ENCODE measurements at places on chromosomes 6 and 20.

GRCh38 chr6:106561686-106562405, 67.5 kb downstream of the RTN4IP1 start:
- DNase-seq = no peak

GRCh38 chr6:136859430-136859829, 37.0 kb downstream of the PEX7 start:
- DNase-seq = no peak

DNA sequence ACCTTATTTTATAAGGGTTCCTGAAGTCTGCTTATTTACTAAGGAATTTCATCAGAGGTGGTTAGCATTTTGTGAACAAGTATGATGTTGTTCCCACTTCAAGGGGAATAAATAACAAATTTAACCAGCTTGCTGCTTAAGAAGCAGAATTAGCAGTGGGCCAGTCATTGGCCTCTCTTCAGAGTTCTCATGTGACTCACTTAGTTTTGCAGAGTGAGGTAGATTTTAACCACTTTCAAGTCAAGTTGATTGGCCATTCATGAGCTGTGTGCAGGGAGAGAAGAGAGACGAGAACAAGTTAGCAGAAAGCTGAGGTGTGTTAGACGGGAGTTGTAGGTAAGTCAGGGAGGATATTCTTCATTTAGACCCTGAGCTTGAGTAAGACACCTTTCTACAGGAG, 18.1 kb downstream of the TOP1 start:
- DNase-seq = no peak

DNA sequence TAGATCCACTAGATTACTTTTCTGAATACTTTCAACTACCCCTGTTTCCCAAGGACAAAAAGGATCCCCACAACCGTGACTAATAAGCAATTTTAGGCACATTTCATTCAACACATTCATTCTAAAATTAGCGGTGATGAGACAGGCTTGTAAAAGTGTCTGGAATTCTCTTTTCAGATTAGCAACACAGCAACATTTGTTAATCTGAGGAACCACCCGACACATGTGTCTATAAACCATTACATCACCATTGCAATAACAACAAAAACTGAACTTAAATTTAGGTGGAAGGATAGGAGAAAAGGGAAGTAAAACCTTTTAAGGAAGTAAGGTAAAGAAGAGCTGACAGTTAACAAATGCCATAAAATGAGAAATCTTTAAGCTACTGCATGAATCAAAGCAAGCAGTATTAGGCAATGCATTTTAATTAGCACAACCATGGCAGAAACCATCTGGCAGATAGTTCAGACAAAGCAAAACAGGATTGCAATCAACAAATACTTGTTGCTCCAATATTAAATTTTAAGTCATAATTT, 49.1 kb downstream of the MAP3K7 start:
- DNase-seq = no peak

DNA sequence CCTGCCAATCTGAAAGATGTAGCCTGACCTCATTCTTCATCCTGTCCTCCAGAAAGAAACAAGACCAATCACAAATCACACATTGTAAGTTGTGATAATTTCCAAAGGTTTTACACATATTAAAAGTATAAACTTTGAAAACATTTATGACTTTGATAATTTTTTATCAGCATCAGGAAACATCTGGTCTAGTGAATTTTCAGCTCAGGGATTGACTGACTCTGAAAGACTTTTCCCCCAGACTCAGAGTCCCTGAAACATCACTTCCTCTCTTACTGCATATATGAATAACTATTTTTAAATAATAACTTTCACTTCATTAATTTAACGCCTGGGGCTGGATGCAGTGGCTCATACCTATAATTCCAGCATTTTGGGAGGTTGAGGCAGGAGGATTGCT, 48.5 kb upstream of the SSTR4 start:
- no peak for DNase-seq

- DNase-seq = no peak
Observed at GRCh38 chr6:53662457-53662856, 3.1 kb downstream of the KLHL31 start.

DNA sequence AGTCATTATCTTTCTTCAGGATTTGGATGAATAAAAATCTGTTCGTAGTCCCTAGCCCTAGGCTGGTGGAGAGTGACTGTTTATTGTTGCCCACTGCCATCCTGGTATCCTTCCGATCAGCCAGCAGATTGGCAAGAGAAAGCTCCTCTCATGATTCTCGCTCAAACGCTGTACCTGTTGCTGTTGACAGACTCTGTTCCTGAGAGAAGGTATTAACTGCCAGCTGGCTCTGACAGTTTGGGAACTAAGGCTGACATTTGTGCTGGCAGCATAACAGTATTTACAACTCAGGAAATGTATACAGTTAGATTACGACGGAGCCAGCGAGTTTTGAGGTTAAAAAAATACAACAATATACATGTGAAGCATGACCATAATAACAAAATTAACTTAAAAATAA, 674.5 kb downstream of the PRKN start:
- DNase-seq = no peak

GRCh38 chr6:114638341-114638740, 295.5 kb upstream of the HS3ST5 start:
- DNase-seq = no peak

- no peak for DNase-seq
Observed at GRCh38 chr20:45826381-45827019, 612 bp downstream of the TNNC2 start.

DNA sequence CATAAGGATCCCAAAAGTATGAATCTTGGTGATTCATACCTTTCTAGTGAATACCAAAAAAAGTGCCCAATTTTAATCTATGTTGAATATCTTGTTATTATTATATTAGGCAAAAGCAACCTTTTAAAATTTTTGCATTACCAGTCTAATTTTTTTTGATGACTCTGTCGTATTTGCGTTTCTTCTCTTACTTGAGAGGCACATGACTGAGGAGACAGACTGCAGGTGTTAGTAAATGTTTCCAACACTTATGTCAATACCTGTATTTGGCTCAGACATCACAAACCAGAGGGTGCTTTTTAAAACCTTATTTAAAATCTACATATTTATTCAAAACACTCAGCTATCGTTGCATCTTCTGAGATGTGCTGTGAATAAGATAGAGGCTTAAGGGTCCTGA, 27.1 kb downstream of the ID4 start:
- no peak for DNase-seq

DNA sequence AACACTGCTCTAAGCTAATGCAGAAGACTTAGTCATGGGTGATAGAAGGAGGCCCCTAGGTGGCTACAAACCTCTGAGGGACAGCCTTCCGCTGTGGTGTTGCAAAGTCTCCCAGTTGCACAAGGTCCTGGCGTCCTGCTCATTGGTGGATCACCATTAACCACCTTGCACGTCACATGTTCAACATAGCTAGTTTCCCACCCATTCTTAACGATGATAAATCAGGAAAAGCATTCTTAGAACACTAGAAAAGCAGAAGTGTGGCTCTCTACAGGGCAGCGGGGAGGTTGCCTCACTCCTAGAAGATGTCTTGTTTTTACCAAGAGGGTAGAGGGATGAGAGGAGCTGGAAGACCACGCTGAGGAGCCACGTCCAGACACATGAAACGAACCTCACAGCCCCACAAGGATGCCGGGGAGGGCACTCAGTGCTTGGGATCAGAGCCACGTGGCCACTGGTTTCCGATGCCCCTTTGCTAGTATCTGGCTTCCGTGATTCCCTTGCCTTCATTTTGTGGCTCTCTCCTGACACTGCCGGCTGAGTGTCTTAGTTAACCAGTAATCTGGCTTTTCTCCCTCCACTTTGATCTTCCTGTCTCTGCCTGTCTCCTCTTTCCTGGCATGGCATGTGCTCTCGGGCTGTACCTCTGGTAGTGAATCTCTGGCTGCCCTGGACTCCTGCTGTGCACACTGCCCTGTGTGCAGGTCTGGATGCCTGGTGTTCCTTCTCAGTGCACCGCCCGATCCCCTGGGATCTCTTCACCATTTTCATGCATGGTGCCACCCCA, 91.4 kb upstream of the NEDD9 start:
- DNase-seq = no peak

DNA sequence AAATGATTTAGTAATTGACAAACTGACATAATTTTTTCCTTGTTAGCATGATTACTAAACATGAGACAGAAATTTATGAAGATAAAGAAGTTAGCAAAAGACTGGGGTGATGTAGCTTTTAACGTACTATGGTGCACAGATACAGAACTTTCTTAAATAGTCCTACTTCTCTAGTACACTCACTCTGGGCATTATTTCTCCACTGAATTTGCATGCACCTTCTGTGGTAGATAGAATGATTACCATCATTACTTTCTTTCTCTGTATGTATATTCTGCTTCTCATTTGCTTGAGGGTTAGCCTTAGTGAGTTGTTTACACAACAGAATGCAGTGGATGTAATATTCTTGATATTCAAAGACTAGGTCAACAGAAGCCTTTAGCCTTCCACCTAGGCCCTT, 173.1 kb upstream of the EPHA7 start:
- DNase-seq = no peak

DNA sequence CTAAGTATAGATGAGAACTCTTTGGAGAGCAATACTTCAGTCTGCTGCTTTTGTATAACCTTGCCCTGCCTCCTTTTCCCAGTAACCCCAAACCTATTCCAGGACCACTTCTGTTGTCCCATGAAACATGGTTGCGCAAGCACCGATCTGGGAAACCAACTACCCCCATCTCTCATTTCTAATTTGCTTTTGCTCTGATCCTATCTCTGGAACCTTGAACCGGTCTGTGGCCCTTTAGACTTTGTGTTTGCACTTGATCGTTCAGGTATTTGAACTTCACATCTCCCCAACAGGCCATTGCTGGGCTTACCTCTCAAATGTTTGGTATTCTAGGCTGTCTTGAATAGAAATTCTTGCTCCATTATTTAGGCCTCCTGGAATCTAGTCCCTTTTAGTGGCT, 25.0 kb downstream of the L3MBTL3 start:
- no peak for DNase-seq

- no peak for DNase-seq
Observed at GRCh38 chr20:56382696-56383095, 9.3 kb downstream of the AURKA start.

DNA sequence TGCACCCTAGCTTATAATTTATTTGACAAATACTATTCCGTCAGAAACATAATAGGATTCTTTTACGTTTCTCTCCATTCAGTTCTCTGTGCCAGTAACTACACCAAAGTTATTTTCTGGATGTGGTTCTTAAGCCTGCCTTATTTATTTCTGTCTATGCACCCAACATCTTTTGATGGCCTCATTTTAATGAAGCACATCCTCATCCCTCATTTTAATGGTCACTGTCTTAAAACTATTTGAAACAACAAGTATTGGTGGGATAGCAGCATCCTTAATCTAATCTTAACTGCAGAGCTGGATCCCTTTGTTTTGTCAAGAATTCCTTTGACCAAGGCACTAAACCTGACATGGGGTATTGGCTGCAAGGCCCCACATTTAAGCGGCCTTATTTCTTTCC, 11.0 kb downstream of the FAM135A start:
- peak; percentile 4 for DNase-seq

DNA sequence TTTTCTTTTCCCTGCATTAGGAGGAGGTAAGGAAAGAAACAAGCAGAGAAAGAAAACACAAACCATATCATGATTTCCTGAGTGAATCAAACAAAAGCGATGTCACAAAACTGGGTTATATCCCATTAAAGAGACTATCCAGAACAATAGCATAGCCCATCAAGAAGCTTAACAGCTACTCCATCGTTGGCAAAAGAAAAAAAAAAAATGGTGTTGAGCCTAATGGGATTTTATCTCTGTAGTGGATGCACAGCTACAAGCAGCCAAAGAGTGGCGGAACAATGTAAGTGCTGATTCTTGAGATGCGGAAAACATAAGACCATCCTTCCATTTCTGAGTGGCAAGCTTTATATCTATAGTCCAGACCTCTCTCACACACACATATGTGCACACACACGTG, 106.2 kb upstream of the NRSN1 start:
- DNase-seq = no peak

GRCh38 chr6:52325695-52326471, 36.1 kb upstream of the PAQR8 start:
- peak; percentile 38 for DNase-seq

GRCh38 chr20:62601172-62601571, 41.1 kb upstream of the SLCO4A1 start:
- no peak for DNase-seq

DNA sequence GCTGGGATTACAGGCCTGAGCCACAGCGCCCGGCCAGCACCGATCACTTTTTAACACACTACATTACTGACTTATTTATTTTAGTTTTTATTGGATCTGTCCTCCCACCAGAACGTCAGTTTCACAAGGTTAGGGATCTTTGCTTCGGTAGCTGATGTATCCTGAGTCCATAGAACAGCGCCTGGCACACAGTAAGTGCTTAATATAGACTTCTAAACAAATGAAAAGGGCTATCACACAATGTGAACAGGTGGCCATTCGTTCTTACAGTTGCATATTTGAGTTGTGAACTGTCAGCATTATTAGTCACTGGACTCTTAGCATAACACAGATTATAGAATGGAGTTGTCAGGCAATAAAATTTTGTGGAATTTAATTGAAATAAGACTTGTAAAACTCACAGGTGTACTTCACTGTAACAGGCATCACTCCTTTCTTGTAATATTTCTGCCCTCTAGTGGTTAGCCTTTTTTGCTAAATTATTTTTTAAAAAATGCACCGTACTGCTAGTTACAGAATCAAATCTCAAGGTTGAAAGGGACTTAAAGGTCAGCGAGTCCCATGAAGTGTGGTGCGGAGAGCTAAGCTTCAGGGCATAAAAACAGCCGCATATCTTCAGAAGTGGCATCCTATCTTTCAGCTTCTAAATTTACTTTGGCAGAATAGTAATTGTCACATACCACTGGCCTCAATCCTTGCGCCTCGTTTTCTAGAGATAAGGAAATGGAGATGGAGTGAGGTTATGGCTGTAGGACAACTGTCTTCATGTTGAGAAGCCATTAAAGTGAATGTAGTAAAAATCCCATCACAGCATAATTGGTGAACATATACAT, 3.4 kb upstream of the TBC1D7 start:
- DNase-seq = peak; percentile 24

- no peak for DNase-seq
Observed at GRCh38 chr20:4468114-4468513, 253.6 kb upstream of the PRND start.

DNA sequence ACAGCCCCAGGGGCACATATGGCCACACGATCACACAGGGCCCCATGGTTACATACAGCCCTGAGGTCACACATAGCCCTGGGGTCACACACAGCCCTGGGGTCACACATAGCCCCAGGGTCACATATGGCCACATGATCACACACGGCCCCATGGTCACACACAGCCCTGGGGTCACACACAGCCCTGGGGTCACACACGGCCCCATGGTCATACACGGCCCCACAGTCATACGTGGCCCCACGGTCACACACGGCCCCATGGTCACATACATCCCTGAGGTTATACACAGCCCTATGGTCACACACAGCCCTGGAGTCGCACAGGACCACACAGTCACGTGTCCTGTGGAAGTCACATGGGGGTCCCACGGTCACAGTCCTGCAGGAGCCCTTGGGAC, 120.1 kb downstream of the AGPAT4 start:
- DNase-seq = no peak

GRCh38 chr20:10667560-10668167, 6.1 kb downstream of the JAG1 start:
- no peak for DNase-seq

- DNase-seq = no peak
Observed at GRCh38 chr6:105759015-105759414, 327.1 kb upstream of the PRDM1 start.
